Stimulated activated naive CD4-positive, alpha-beta T cell treated with Interleukin-2 at 50 U/mL for 16 hours (primary cell): ENCODE measurements at places on chromosomes 2 and 18.

GRCh38 chr18:39825485-39826150 lies 2129.4 kb upstream of the PIK3C3 start:
- no peak for DNase-seq

- no peak for DNase-seq
These were observed 478.4 kb upstream of the NRXN1 start for GRCh38 chr2:51510303-51510702.

- DNase-seq, result no peak
These were observed 9.9 kb upstream of the AOX1 start for GRCh38 chr2:200575957-200576356.

- DNase-seq, result no peak
These were observed 607.5 kb upstream of the SLC39A10 start for GRCh38 chr2:195049372-195050031.

- DNase-seq, result no peak
These were observed 49.0 kb upstream of the TMEM18 start for GRCh38 chr2:726169-726568.

GRCh38 chr2:168751104-168751740 lies 51.2 kb upstream of the NOSTRIN start:
- peak; percentile 19 for DNase-seq

- peak; percentile 22 for DNase-seq
These were observed 8.8 kb downstream of the GKN2 start for GRCh38 chr2:68943581-68944568.

- DNase-seq, result no peak
These were observed 153.6 kb upstream of the EPC2 start for GRCh38 chr2:148490840-148491439.

GRCh38 chr2:173472112-173472511 lies 117.4 kb downstream of the CDCA7 start:
- DNase-seq, result no peak

DNA sequence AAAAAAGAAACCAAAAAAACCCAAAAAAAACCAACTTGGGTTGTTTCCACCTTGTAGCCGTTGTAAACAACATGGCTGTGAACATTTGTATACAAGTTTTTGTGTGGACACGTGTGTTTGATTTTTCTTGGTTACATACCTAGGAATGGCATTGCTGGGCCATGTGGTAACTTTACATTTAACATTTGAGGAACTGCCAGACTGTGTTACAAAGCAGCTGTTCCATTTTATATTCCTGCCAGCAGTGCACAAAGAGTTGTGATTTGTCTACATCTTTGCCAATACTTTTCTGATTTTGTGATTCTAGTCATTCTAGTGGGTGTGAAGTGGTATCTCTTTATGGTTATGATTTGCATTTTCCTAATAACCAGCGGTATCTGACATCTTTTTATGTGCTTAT lies 22.5 kb downstream of the LPIN1 start:
- no peak for DNase-seq

- no peak for DNase-seq
These were observed 406.9 kb upstream of the FIGN start for GRCh38 chr2:164142755-164143154.

GRCh38 chr2:15378148-15378908 lies 182.8 kb downstream of the NBAS start:
- DNase-seq, result no peak

DNA sequence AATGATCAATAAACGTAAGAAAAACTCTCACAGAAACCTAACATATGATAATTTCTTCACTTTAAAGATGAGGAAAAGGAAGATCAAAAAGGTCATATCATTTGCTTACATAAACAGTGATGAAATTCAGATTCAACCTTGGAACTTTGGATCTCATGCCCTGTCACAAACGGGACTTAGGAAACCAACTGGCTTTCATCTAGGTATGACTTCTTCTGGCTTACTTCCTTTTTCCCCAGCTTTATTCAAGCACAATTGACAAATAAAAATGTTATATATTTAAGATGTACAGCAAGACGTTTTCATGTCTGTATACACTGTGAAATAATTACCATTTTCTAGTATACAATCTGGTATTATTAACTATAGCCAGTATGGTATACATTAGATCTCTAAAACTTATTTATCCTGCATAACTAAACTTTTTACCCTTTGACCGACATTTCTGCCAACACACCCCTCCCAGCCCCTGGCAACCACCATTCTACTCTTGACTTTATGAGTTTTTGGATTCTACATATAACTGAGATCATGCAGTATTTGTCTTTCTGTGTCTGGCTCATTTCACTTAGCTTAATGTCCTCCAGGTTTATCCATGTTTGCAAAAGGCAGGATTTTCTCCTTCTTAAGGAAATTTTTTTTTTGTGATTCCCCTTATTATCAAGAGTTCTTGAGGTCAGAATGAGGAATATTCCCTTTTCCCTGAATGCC lies 46.0 kb upstream of the COBLL1 start:
- DNase-seq, result no peak

GRCh38 chr2:38097988-38098385 lies 22.0 kb upstream of the CYP1B1 start:
- DNase-seq, result no peak

GRCh38 chr2:202608142-202608852 lies 26.5 kb upstream of the FAM117B start:
- DNase-seq, result no peak

- no peak for DNase-seq
These were observed 238.7 kb downstream of the STK39 start for GRCh38 chr2:168008646-168009195.

GRCh38 chr2:60539140-60539539 lies 14.3 kb downstream of the BCL11A start:
- DNase-seq, result no peak

- no peak for DNase-seq
These were observed 103.5 kb upstream of the MAP3K20 start for GRCh38 chr2:172972005-172972619.

- no peak for DNase-seq
These were observed 3.2 kb upstream of the MYO7B start for GRCh38 chr2:127532296-127532695.

GRCh38 chr2:24920809-24921441 lies 888 bp upstream of the ADCY3 start:
- no peak for DNase-seq

GRCh38 chr18:37570336-37570930 lies 4.8 kb upstream of the CELF4 start:
- DNase-seq, result no peak

DNA sequence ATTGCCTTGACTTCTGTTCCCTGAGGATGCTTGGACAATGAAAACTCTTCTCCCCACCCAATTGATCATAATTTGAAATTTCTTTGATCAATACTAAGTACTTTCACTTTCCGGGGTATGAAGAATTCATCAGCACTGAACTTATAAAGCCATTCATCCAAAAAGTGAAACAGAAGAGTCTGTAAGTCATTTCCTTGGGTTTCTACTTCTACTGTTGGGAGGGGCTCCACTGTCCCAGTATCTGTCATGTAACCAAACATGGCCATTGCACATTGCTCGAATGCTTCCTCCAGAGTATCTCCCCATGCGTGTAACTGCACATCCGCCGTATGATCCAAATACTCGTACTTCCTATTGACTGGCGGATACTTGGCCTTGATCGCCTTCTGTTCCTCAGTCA lies 30.3 kb downstream of the NCL start:
- DNase-seq, result no peak

DNA sequence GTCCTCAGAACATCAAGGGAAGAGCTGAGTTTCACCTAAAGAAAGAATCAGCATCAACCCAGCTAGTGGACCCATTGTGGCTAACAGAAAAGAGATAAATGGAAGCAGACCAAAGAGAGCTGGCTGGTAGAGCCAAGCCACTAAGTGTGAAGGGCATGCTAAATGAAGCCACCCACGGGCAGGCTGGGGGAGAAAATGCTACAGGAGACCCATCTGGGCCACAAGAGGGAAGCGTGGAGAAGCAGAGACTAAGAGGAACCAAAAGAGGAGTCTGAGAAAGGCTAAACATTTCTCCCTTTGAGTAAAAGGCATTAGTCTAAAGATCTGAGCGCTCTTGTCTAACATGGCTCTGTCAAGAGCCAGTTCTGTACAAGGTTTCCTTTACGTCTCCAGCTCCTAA lies 15.8 kb downstream of the CWC22 start:
- DNase-seq, result no peak

DNA sequence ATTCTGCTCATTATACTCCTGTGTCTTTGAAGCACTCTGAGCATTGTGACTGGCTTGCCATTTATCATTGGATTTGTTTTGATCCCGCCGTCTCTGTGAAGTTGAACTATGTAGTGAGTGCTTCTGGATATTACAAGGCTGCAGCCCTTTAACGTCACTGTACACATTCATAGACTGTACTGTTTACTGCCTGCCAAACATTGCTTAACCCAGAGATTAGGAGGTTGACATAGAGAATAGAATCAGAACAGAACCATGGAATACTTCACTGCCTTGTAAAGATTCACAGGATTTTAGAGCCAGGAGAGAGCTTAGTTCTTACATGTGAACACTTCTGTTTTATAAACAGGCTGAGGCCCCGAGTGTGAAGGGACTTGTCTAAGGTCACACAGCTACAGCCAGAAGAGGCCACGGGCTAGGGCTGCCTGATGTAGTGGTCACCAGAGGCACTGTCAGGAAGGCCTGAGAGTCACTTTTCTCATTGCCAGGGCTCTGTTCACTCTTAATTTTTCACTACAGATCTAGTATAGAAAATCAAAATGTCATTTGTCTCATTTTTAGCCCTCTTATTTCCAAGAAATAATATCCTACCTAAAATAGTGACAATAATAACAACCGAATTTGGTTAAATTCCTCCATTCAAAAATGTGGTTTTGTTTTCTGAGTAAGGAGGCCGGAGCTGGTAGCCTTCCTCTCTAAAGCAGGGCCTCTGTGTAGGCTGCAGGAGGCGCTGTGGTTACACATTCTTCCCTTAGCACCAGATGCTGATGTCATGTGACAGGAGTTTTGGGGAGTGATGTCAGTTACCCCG lies 87.9 kb downstream of the UGGT1 start:
- no peak for DNase-seq

GRCh38 chr2:203599509-203599908 lies 64.4 kb upstream of the RAPH1 start:
- no peak for DNase-seq

GRCh38 chr18:52499016-52499415 lies 159.0 kb downstream of the DCC start:
- no peak for DNase-seq

GRCh38 chr2:237885931-237886684 lies 26.7 kb downstream of the RAMP1 start:
- DNase-seq, result no peak

DNA sequence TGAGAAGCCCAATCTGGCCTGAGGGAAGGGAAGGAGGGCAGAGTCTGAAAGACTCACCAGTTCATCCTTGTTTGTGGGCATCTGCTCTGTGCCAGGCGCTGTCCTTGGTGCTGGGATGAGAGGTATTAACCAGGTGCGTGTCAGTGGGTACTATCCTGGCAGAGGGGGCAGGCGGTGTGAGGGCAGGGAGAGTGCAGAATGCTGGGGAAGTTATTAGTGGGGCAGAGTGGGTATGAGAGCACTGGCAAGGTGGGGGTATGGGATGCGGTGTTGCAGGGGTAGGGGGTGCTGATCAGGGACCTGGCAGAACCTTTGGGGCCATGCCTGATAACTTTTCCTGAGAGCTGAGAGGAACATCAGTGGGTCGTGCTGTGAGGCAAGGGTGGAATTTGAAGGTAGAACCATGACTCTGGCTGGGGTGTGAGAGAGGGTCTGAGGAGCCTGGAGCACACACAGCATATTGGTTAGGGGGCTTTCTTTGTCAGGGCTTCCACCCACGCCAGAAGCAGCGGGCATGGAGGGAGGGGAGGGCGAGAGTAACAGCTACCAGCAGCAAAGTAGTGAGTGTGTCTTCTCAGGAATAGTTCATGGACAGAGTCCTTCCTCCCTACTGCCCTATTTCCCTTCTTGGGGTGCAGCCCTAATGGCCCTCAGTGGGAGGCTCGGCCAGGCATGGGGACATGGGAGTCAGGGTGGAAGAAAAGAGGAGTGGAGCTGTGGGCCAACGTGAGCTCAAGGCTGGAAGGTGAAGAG lies 290.7 kb downstream of the CYP26B1 start:
- no peak for DNase-seq

- DNase-seq, result no peak
These were observed 41.5 kb upstream of the TMEM131 start for GRCh38 chr2:98037206-98037605.

- no peak for DNase-seq
These were observed 147.4 kb downstream of the LNPK start for GRCh38 chr2:175854665-175855064.

DNA sequence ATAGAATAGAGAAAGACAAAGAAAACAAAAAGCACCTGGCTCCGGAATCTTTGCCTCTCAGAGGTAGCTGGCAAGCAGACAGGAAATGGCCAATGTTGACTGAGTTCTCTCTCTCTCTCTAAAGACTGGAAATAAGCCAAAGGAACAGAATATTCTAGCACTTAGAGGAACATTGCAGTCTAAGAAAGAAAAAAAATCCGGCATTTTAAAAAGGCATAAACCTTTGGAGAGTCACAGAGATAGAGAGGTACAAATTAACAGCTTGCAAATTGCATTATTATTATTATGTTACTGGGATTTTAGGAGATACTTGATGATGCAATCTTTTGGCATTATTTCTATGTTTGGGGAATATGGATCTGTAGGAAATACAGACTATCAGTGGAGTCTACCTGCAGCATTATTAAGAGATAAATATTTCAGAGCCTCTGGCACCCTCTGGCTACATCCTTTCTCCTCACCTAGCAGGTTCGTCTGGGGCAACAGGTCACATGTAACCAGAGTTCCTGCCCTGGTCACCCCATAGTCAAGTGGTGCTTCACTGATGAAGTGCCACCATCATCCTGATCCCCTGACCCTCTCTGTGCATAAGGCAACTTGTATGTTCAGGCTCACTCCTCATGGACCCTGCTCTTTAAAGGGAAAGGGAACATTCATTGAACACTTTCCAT lies 318.9 kb upstream of the ACVR2A start:
- no peak for DNase-seq

DNA sequence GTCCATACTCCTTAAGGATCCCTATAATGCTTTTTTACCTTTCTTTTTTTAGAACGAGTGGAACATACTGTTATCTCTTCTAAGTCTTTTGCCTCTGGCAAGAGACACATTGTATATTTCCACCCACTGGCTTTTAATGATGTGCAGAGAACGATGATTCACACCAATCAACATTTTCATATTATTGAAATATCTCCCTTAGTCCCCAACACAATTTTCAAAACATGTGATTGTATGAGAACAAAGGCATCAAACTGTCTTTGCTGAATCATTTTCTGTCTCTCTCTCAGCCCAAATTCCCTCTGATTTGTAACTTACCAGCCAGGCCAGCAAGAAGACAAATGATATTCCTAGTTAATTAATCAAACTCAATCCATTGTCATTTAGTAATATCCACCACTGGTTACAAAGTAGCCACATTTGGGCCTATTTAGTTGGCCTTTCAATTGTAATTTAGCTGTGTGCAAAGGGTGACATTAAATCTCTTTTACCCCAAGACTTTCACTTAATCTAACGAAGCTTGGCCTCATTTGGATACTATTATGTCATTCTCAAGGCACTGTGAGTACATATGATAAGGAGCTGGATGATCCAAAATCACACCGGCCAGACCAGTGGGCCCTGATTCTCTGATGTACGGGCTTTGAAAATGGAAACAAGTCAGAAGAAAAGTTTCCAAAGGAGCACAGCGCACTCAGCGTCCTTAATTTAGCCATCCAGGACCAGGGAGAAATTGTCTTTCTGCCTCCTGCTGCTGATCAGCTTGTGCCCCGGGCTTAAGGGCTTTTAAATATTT lies 185.1 kb downstream of the SCG2 start:
- no peak for DNase-seq

GRCh38 chr18:45801416-45802004 lies 24.0 kb upstream of the SIGLEC15 start:
- DNase-seq, result no peak

GRCh38 chr2:98555696-98556095 lies 52.6 kb downstream of the COA5 start:
- no peak for DNase-seq
